ENCODE measurements at places on chromosomes 6 and 20.
A peak's percentile ranks its signal among the peaks of the same experiment; 100 is the strongest.

DNA sequence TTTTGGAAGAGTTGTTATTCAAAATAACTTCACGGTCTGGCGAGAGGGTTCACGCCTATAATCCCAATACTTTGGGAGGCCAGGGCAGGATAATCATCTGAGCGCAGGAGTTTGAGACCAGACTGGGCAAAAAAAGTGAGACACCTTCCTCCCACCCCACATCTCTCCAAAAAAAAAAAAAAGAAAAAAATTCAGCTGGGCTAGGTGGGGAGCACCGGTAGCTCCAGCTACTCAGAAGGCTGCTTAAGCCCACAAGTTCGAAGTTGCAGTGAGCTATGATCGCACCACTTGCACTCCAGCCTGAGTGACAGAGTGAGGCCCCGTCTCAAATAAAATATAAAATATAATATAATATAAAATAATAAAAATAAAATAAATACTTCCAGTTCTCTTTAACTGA is 10.4 kb downstream of the OR2B2 start:
- no peak for DNase-seq

- DNase-seq: no peak
Measured at GRCh38 chr20:33277471-33278441, 5.3 kb upstream of the BPIFB1 start.

- no peak for DNase-seq
Measured at GRCh38 chr20:20815711-20816455, 103.4 kb upstream of the RALGAPA2 start.

DNA sequence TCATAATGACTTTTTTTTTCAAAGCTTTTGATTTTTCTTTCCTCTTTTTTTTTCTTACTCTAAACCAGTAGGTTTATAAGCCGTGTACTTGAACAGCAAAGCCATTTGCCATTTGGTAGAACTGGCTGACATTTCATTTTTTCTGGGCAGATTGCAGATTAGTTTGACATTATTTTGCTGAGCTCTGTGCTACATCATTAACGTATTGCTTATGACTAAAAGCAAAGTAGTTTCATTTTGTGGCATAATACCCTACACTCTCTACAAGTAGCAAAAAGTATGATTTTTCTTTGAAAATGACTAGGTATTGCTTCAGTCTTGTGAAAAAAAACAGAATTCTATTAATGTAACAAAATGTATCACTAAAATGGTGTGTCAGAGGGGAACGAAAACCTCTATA is 141.3 kb downstream of the GRIK2 start:
- DNase-seq: no peak

GRCh38 chr6:52598123-52598823 is 21.4 kb upstream of the TRAM2 start:
- DNase-seq: no peak

DNA sequence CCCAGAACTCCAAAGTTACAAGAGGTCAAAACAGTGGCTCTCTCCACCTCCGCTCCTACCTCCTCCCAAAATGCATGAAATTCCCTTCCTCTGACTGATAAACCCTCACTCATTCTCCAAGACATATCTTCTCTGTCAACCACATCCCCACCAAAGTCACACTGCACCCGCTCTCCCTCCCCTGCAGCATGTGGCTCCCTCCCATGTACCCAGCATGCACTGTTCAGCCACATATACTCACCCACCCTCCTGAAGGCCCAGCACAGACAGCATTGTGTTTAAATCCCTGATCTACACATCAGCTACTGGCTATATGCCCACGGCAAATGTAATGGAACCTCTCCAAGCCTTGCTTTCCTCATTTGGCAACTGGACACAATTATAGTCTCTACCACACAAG is 5.5 kb upstream of the POU5F1 start:
- no peak for DNase-seq

GRCh38 chr20:39269493-39270217 is 307.5 kb downstream of the DHX35 start:
- no peak for DNase-seq

GRCh38 chr6:139369068-139369467 is 5.4 kb downstream of the CITED2 start:
- no peak for DNase-seq

DNA sequence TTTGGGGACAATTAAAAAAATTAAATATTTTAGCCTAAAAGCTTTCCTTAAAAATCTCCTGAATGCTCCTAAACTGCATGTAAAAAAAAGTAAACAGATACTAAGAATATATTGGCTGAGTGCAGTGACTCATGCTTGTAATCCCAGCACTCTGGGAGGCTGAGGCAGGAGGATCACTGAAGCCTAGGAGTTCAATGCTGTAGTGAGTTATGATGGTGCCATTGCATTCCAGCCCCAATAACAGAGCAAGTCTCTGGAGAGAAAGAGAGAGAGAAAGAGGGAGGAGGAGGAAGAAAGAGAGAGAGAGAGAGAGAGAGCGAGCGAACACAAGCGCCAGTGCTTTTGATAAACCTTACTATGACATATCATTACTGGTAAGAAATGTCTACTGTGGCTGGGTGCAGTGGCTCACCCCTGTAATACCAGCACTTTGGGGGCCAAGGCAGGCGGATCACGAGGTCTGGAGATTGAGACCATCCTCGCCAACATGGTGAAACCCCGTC is 58.8 kb downstream of the FKBP5 start:
- no peak for DNase-seq

DNA sequence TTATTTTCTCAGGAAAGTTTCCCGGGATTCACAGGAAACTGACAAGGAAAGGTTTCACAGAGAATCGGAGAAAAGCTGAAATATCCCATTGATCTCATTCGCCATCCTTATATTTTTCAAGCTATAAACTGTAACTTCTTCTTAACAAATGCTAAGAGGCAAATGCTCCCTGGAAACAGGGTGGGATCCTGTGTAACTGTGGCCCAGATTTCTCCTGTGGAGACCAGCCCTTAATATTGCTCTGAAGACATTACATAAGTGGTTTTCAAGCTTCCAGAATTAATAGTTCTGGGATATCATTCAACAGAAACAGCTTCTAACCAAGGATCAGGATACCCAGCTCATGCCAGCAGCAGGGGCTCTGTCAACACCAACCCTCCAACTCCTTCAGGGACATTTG is 69.2 kb downstream of the THBS2 start:
- no peak for DNase-seq

DNA sequence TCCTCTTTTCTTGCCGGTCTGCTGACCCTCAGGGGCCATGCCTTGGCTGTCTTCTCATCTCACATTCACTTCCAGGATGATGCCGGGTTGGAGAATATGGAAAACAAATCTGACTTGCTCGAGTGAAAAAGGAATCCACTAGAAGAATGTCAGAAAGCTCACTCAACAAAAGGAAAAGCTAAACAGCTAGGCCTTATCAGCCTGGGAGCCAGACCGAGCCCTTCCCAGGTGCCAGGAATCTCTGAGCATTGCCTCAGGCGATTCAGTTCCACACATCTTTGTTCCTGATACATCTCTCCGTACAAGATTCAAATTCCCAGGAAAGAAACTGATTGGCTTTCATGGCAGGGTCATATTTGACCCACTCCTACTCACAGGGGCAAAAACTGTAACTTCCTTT is 9.2 kb upstream of the OSER1 start:
- no peak for DNase-seq

DNA sequence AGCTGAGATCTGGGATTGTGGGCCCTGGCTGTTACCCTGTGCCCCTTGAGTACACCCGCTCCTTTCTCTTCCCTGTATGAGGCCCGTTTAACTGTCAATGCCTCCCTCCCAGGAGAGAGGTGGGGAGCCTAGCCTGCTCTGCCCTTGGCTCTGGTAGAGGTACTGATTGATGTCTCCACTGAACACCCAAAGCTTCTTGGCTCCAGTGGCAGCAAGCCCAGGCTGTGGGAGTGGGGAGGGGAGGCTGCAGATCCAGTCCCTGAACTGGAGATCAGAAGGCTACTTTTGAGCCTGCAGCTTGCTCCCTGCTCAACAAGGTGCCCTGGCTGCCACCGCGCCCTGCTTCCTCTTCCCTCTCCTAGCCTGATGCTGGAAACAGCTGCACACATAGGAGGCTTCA is 7.5 kb downstream of the LRRC73 start:
- no peak for DNase-seq

DNA sequence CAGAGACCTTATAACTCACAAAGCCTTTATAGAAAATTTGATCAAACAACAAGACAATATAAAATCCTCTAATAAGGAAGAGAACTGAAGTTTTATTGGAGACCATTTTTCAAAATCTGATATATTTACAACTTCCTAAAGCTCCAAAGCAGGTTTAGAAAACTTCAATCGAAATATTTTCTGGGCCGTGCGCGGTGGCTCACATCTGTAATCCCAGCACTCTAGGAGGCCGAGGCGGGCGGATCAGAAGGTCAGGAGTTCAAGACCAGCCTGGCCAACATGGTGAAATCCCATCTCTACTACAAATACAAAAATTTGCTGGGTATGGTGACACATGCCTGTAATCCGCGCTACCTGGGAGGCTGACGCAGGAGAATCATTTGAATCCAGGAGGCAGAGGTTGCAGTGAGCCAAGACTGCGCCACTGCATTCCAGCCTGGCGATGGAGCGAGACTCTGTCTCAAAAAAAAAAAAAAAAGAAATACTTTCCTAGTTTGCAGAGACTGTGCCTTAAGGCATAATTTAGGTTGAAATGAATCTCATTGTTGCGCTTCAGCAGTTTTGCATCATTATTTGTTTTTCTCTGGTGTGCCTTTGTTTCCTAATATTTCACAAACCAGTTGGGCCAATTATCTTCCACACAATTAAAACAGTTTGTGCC is 60.6 kb upstream of the ASIP start:
- DNase-seq: no peak

- no peak for DNase-seq
Measured at GRCh38 chr20:53826597-53827291, 233.1 kb upstream of the ZNF217 start.

GRCh38 chr20:35122756-35123405 is 24.3 kb downstream of the EDEM2 start:
- no peak for DNase-seq

DNA sequence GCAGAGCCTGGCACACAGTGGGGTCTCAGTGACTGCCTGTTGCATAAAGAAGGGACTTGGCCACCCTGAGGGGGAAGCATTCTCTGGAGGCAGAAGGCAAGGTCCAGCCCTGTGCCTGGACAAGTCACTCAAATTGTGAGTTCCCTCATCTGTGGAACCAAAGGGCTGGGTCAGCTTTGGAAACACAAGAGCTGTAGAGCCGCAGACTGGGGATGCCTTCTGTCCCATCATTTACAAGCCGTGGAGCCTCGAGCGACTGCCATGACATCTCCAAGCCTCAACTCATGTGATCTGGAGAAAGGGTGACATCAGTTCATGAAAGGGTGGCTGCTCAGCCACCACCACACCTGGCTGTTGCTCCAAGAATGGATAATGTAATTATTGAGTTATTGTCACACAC is 20.4 kb upstream of the SIRPD start:
- DNase-seq: no peak

GRCh38 chr20:25195962-25196785 is 662 bp downstream of the ENTPD6 start:
- DNase-seq: peak; percentile 39

GRCh38 chr20:28562510-28562898 is 2695.0 kb upstream of the DEFB115 start:
- DNase-seq: no peak

DNA sequence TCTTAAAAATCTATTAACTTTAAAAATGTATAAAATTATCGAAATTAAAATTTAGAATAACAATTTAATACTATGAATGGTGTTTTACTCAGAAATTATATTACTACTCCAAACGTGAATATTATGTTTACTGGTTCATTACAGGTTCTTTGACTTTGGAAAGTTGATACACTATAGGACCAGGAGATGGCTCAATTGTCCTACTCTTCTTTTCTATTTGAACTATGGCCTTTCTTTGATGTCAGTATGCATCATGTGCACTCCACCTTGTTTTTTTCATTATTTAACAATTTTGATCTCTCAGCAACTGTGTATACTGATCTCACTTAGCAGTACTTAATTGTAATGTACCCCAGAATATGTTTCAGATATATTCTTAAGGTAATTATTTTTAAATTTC is 391.5 kb upstream of the MANEA start:
- no peak for DNase-seq

DNA sequence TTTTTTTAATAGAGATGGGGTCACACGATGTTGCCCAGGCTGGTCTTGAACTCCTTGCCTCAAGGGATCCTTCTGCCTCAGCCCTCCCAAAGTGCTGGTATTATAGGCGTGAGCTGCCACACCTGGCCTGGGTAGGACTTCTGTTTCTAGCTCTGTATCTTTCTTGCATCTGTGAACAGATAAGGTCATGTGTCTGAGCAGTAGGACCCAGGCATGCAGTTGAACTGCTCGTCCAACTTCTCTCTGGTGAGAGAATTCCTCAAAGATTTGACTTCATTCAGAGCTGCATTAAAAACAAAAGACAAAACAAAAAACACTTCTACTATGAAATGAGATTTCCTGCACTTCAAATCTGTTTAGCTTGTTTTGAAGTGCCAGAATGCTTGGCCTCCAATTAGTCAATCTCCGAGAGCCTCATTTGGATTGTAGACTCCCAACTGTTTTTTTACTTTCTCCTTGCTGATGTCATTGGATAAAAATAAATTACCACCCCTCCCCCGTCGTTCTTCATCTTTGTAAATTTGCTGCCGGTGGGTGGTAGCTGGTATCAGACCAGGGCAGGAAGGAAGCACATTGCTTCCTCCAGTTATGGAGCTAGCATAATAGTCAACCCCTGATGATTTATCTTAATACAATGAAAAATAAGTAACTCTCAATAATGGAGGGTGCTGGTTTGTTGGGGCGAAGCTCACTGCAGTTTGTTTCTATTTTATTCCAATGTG is 17.6 kb downstream of the CD109 start:
- DNase-seq: no peak

- no peak for DNase-seq
Measured at GRCh38 chr6:41524634-41525011, 21.6 kb upstream of the FOXP4 start.

GRCh38 chr6:49937811-49938210 is 26.2 kb downstream of the DEFB114 start:
- no peak for DNase-seq

DNA sequence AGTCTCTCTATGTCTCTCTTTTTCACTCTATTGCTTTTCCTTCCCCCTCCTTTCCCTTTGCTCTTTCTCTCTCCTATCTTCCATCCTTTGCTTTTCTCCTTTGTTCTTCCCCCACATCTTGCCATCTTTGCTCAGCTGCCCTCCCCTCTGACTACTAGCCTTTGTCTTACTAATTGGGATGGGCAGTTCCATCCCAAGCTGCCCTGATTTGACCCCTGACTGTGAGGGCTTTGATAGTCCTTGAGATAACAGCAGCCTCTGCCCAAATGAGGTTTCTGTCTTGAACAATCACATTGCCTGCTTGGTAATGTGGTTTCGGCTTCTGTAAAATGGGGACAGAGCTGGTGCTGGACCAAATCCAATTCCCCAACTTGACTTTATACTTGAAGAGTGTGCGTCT is 327.7 kb downstream of the DHX35 start:
- no peak for DNase-seq

DNA sequence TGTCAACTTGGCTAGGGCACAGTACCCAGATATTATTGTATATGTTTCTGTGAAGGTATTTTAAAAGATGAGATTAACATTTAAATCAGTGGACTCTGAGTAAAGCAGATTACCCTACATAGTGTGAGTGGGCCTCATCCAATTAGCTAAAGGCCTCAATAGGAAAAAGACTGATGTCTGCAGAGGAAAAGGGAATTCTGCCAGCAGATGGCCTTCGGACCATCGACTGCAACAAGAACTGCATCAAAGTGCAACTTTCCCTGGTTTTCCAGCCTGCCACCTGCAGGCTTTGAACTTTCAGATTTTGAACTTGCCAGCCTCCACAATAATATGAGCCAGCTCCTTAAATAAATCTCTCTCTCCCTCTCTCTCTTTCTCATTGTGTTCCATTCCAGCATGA is 80.5 kb downstream of the IMPG1 start:
- no peak for DNase-seq

- DNase-seq: no peak
Measured at GRCh38 chr6:159969204-159969912, 476 bp downstream of the IGF2R start.
